Ovary (tissue), 10 donors: ENCODE measurements at places on chromosomes 3 and 15. TPM values are rescaled to one million over a fixed set of nuclear protein-coding genes. Genes with fewer than 3 reads are reported as not detected.

DNA sequence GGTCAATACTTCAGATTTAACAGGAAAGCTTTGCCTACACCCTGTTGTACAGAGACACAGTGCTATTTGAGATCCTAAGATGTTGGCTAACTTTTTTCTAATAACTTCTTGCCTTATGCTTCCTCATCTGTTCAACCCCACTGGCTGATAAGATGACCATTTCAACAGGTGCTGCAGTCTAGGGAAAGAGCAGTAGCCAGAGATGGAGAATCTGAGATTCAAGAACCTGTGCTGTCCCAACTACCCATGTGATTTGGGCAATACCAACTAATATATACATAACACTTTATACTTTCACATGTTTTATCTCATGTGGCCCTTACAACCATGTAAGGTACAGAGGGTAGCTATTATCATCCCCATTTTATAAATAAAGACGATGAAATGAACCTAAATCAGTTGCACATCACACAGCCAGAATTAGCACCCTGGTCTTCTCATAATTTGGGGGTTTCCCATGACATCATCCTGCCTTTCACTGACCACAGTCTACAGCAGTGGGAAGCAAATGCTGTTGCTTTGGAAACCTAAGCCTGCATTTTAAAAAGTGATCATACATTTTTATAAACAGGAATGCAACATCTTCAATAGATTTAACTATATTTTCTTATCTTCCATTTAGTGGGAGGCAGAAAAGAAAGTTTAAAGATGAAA lies 9.7 kb downstream of the TTC23 start:
- no peak overlapping the region for H3K27ac ChIP-seq
- no peaks in the 10 kb centered on the region for H3K36me3 ChIP-seq
- no peak for DNase-seq

DNA sequence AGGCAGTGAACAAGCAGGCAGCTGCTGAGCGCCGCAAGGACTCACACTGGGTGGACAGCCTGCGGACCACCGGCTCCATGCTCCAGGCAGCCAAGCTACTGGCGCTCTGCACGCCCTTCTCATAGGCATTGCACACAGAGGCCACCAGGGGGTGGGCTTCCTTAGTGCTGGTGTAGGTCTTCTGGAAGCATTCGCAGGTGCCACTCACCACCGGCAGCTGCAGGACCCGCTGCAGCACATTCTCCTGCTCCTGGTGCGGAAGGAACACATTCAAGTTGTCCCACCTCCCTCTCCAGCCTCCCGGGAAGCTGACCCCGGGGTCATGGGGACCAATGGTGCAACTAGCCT lies 6.0 kb downstream of the PLIN1 start:
- H3K36me3 ChIP-seq: no peaks in the 10 kb centered on the region
- DNase-seq: no peak
- H3K4me1 ChIP-seq: peaks cover 8% of the 10 kb centered on the region
- no peak overlapping the region for H3K4me3 ChIP-seq

- no peaks in the 10 kb centered on the region for H3K4me1 ChIP-seq
- H3K36me3 ChIP-seq: no peaks in the 10 kb centered on the region
- H3K27ac ChIP-seq: no peak overlapping the region
- H3K4me3 ChIP-seq: no peak overlapping the region
- no peaks in the 10 kb centered on the region for H3K27me3 ChIP-seq
- DNase-seq: no peak
Observed at GRCh38 chr3:5231074-5231473, 43.6 kb downstream of the EDEM1 start.

GRCh38 chr3:55207744-55208143 lies 279.4 kb downstream of the WNT5A start:
- H3K27me3 ChIP-seq: no peaks in the 10 kb centered on the region
- H3K27ac ChIP-seq: no peak overlapping the region
- no peaks in the 10 kb centered on the region for H3K36me3 ChIP-seq

Gene ERC2
- total RNA-seq: 2.9 TPM
